Left ventricle myocardium inferior (tissue), 1 donor: ENCODE measurements at places on chromosomes 5 and 9.
A peak's percentile ranks its signal among the peaks of the same experiment; 100 is the strongest.

- no peak for DNase-seq
- H3K4me3 ChIP-seq, result peak overlapping the region; percentile 71
- H3K36me3 ChIP-seq, result no peaks in the 10 kb centered on the region
- H3K4me1 ChIP-seq, result peaks cover 34% of the 10 kb centered on the region
- peak overlapping the region; percentile 93 for H3K27ac ChIP-seq
These were observed 599.3 kb upstream of the SGCD start for GRCh38 chr5:155727512-155728145.

DNA sequence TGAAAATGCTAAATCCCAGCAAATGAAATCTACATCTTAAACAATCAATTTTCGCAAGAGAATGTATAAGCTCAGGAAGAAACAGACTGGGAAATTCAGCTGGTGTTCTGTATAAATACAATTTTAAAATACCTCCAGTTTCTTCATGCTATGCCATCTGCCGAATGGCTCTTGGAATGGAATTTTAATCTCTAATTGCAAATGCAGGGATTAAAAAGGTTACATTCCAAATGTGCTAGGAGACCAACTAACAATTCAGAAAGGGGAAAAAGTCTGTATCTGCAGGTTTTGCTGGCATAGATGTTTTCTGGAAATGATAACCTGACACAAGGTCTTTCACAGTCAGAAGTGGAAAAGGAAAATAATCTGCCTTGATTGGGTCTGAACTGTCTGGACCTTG lies 379.7 kb downstream of the MAT2B start:
- H3K27ac ChIP-seq, result no peak overlapping the region
- no peak overlapping the region for H3K4me3 ChIP-seq
- no peaks in the 10 kb centered on the region for H3K4me1 ChIP-seq
- no peaks in the 10 kb centered on the region for H3K27me3 ChIP-seq
- no peaks in the 10 kb centered on the region for H3K36me3 ChIP-seq

DNA sequence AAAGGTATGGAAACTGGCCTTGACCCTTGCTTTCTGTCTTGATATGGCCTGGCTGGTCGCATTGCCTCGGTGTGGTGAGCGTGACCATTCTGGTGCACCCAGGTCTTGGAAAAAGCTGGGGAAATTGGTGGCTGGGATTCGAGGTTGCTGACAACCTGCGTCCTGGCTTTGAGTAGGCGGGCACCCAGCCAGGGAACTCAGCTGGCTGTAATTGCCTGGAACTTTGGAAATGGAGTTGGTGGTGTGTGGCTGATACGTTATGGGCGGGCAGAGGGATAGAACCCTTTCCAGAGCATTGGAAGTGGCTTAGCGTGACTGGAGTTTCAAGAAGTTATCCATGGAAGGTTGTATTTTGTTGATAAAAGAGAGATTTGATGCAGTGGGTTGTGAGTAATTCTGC lies 35.2 kb downstream of the KCNMB1 start:
- H3K4me3 ChIP-seq, result peak overlapping the region; percentile 41
- peaks cover 83% of the 10 kb centered on the region for H3K27me3 ChIP-seq
- H3K36me3 ChIP-seq, result no peaks in the 10 kb centered on the region
- peaks cover 40% of the 10 kb centered on the region for H3K4me1 ChIP-seq
- H3K27ac ChIP-seq, result no peak overlapping the region

DNA sequence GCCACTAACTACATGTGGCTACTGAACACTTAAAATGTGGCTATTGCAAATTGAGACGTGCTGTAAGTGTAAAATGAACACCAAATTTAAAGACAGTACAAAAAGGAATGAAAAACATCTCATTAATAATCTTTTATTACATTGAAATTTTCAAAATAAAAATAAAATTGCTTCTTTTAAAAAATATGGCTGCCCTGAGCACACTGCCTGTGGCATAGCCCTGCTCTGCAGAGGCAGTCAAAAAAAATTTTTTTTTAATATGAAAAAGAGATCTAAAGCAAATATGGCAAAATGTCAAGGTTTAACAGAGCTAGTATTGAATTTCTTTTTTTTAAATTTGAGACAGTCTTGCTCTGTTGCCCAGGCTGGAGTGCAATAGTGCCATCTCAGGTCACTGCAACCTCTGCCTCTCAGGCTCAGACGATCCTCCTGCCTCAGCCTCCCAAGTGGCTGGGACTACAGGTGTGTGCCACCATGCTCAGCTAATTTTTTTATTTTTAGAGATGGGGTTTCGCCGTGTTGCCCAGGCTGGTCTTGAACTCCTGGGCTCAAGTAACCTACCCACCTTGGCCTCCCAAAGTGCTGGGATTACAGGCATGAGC lies 25.6 kb downstream of the CARNMT1 start:
- H3K27ac ChIP-seq, result no peak overlapping the region
- peaks cover under 1% of the 10 kb centered on the region for H3K36me3 ChIP-seq
- DNase-seq, result no peak
- H3K4me3 ChIP-seq, result no peak overlapping the region
- H3K27me3 ChIP-seq, result no peaks in the 10 kb centered on the region

GRCh38 chr9:124813501-124814163 lies 36.7 kb downstream of the OLFML2A start:
- DNase-seq, result no peak
- no peak overlapping the region for H3K4me3 ChIP-seq
- peaks cover 12% of the 10 kb centered on the region for H3K4me1 ChIP-seq
- peak overlapping the region; percentile 23 for H3K27ac ChIP-seq
- peaks cover 7% of the 10 kb centered on the region for H3K36me3 ChIP-seq
- no peaks in the 10 kb centered on the region for H3K27me3 ChIP-seq
